ENCODE measurements at places on chromosomes 7 and 10. TPM values are rescaled to one million over a fixed set of nuclear protein-coding genes. Genes with fewer than 3 reads are reported as not detected.

The DEPP1 gene
- total RNA-seq: 15.0 TPM

The LIPK gene
- not detected for total RNA-seq

The TRIM4 gene
- total RNA-seq: 15.6 TPM

The VSIR gene
- 9.1 TPM for total RNA-seq

Data from bronchus fibroblast of lung (primary cell).